ENCODE measurements at places on chromosomes 1 and 21.

- peak; percentile 37 for DNase-seq
These were observed 1.1 kb upstream of the CIART start for GRCh38 chr1:150281221-150281757.

DNA sequence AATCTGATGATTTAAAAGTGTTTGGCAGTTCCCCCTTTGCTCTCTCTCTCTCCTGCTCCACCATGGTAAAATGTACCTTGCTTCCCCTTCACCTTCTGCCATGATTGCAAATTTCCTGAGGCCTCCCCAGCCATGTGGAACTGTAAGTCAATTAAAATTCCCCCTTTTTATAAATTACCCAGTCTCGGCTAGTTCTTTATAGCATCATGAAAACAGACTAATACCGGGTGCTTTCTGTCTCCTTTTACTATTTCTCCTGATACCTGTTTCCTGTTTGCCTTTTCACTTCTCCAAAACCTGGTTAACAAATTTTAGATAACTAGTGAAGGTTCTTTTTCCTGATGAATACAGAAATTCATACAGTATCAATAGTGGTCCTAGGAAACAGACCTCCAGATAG lies 1670.3 kb downstream of the MRPL39 start:
- no peak for DNase-seq

DNA sequence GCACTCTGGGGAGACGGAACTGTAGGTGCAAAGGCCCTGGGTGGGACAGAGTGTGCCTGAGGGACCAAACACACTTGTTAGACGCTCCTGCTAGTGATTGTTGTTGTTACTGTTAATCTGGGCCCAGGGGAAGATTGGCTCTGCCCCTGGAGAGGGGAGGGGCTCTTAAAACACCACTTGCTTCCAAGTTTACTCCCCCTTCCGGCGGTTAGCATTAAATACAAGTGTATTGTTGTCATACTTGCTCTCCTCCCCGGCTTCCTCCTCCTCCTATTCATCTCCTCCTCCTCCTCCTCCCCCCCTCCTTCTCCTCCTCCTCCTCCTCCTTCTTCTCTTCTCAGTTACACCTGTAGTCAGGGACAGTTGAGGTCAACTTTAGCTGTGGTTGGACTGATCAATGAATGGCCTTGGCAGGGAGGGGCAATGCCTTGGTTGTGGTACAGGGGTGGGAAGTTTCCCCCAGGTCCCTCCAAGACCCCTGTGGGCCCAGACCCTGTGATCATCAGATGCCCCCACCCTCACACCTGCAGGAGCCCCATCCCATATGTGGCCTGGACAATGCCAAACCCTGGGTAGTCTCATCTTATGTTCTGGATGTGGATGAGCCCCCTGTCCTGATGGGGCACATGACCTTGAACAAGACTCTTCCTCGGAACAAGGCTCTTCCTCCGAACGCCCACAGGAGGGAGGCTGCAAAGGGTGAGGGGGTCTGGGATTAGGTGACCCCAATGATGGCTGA lies 217.3 kb downstream of the PTPRU start:
- DNase-seq = no peak

DNA sequence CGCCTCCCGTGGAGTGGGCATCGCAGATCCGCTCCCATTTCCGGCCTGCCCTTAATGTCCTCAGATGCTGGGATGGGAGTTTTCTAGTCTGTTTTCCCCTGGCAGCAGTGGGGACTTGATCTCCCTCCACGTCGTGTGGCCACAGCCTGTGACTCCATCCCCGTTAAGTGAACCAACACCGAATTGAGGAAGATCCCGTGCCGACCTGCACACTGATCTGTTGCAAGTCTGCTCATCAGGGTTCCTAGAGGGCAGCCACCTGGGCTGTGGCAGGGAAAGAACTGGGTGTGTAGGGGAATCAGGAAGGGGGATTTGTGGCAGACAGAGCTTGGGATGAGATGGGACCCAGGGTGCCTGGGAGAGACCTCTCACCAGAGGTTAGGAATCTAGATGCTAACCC lies 23.3 kb upstream of the CDK18 start:
- DNase-seq = no peak

GRCh38 chr1:44355582-44356305 lies 687 bp upstream of the ERI3 start:
- no peak for DNase-seq

DNA sequence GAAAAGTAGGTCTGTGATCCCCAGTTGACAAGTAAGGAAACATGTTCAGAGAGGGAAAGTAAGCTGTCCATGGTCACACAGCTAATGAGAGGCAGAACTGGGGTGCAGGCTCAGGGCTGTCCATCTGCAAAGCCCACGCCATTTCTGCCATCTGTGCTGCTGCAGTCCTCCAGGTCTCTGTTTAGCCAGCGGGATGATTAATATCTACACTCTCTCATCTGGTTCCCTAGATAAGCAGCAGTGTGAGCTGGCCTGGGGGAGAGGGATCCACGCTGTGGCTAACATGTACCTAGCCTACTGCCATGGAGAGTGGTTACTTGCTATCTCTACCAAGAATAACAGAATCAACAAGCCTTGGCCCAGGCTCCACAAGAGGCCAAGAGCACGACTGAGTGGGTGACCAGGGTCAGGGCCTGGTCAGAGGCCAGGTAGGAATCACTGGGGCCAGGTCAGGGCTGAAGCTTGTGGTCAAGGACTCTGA lies 75.2 kb downstream of the TRABD2B start:
- DNase-seq = no peak

- no peak for DNase-seq
These were observed 104.0 kb upstream of the CHRM3 start for GRCh38 chr1:239282411-239282810.

DNA sequence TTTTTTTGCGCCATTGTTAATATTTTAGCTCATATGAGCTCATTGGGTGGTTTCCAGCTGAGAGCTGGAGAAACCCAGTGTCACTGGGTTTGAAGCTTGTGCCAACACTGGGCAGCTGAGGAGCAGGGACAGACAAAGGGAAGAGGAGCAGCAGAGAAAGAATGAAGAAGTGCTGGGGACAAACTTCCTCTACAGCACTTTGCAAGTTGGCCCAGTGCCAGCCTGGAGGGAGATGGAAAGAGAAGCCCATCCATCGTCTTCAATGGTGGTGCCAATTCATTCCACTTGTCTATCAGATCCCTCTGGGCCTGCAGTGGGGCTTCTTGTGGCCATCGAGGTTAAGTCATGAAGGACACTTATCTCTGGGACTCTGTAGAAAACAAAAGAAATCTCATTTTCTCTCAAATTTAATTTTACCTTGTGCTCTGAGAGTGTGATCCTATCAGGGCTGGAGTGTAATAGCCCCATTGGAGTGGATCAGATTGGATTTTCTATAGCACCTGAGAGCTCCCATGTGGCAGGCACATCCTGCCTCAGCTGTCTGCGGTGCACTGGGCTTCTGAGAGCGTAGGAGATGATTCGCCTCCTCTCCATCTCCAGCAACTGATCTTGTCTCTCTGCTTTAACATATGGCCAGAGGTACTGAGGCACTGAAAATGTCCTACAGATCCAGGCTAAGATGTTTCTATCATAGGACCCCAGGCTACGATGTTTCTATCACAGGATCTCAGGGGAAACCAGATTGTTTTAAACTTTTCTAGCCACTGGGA lies 114.7 kb downstream of the TNR start:
- no peak for DNase-seq

DNA sequence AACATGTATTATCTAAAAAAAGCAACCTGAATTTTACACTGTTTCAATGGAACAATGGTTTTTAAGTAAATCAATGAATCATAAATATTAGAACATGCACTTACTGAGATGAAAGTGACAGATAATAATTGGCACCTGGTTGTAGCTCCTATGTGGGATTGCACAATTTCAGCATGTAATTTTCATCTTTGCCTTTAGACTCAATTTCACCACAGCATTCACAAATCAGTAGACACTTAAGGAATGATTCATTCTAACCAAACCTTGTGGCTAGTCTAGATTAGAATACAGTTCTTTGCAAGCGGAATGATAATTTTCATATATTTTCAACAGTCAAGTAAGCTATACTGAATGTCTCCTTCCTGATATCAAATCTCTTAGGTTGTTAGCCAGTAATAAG lies 853.4 kb downstream of the KCNT2 start:
- DNase-seq = no peak

- no peak for DNase-seq
These were observed 41.4 kb upstream of the TENT5C start for GRCh38 chr1:117564227-117565075.

- no peak for DNase-seq
These were observed 70.0 kb downstream of the PLD5 start for GRCh38 chr1:242454262-242455051.

DNA sequence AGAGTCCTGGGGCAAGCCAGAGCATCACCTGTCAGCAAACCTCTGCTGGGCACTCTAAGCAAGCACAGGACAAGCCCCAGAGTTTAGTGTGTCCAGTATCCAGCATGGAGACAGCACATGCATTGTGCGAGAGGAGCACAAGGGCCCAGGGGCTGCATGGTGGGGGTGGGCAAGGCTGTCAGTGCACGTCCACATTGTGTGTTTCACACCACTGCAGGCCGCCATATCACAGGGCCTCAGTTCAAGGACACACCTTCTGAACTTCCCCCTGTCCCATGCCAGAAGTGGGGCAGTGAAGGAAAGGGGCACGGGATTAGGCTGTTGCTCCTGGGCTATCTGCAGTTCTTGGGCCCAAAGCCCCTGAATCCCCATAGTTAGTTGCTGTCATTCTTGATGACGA lies 782 bp upstream of the TSTD1 start:
- DNase-seq = no peak

DNA sequence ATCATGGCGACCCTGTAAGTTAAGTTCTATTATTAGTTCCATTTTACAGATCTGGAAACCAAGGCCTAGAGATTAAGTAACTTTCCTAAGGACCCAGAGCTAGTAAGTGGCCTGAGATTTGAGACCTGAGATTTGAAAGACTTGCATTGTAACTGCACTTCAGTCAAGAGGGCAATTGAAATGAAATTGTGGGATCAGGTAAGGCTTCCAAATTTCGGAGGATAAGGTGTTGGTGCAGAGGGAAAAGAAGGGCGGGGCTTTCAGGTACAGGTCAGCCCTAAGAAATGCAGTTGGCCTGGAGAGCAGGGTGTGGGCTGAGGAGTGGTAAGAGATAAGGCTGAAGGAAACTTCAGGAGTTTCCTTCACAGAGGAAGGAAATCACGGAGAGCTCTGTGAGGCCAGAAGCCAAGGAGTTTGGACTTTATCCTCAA lies 51.1 kb downstream of the SLC16A1 start:
- DNase-seq = no peak

DNA sequence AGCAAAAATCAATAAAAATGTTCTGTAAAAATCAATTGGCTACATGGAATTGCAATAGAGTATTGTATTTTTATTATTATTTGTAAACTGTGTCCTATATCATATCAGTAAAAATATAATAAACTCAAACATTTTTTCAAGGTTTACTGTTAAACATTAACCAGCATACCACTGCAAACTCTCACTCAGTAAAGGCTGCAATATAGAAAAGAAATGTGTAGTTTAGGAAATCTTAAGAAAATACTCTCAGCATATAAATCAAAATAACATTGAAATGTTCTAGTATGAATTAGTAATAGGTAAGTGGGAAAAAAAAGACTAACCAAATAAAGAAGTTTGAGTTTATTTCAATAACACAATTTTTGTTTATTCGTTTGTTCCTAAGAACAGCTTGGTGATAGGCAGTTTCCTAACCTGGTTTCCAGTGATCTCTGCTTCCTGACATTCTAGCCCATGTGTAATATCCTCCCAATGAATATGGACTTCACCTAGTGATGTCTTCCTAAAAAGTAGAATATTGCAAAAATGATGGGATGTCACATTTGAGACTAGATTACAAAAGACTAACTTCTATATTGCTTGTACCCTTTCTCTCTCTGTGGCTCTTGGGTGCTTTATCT lies 870.1 kb downstream of the BRINP3 start:
- no peak for DNase-seq

GRCh38 chr1:210978316-210978973 lies 155.5 kb downstream of the KCNH1 start:
- no peak for DNase-seq

DNA sequence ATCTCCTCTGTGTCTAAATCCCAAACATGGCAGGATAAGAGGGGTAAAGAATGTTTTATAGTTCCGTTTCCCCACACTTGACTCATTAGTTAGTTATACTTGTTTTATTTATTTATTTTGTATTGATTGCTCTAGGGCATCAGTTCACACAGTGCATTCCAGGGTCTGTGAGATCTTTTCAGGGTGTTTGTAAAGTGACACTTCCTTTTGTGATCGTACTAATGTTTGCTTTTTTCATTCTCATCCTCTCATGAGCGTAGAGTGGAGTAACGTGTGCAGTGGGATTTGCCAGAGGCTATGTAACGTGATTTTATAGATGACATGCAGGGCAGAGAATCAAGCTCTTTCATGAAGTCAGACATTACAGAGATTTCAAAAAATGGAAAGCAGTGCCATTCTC lies 103.2 kb downstream of the SCCPDH start:
- DNase-seq = no peak

DNA sequence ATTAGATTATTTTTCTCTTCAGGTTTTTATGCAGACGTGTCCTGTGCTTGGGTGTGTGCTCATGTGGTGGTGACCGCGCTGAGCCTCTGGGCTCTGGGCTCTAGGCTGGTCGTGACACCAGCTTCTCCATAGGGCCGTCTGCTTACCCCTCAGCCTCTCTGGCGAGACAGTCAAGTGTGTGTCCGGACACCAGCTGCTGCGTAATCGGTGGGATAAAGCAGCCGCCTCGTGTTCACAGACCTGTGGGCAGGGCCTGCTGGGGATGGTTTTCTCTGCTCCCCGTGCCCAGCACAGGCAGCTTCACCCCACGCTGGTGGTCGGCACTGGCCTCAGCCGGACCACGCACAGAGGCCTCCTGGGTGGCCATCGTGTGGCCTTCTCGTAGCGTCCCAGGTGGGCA lies 33.6 kb upstream of the DIP2A start:
- no peak for DNase-seq

DNA sequence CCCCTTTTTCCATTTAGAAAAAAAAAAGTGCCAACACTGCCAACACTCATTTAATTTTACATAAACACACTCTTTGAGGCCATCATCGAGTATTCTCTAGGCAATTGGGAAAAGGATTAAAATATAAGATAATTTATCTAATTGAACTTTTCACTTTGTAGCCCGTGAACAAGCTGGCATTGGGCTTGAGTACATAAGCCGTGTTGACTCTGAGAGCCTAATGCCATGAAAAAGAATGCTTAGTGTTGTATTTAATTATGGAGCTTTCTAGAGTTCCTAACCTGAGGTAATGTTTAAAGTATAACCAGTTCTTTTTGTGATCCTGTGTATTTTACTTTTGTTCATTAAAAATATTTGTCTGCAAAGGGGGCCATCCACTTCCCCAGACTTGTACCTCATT lies 193.8 kb downstream of the LYPLAL1 start:
- DNase-seq = no peak

GRCh38 chr1:184285401-184286087 lies 101.3 kb upstream of the C1orf21 start:
- DNase-seq = no peak

- no peak for DNase-seq
These were observed 78.6 kb upstream of the ACTL8 start for GRCh38 chr1:17676387-17677060.

GRCh38 chr1:171140956-171141687 lies 44.0 kb upstream of the FMO2 start:
- no peak for DNase-seq
